ENCODE measurements at places on chromosomes 12 and 14. TPM values are rescaled to one million over a fixed set of nuclear protein-coding genes. Genes with fewer than 3 reads are reported as not detected.

CACNA1C gene
- 6.4 TPM for polyA plus RNA-seq

MYO1H gene
- polyA plus RNA-seq = 1.3 TPM

C12orf60 gene
- 5.2 TPM for polyA plus RNA-seq

CYP27B1 gene
- polyA plus RNA-seq = 0.80 TPM

CDCA3 gene
- 22.7 TPM for polyA plus RNA-seq

RFLNA gene
- polyA plus RNA-seq = 5.6 TPM

SPX gene
- polyA plus RNA-seq = 14.7 TPM

A2M gene
- polyA plus RNA-seq = 265 TPM

SDR9C7 gene
- polyA plus RNA-seq = 0.07 TPM

TAS2R9 gene
- not detected for polyA plus RNA-seq

GOLGA5 gene
- polyA plus RNA-seq = 52.6 TPM

TBX3 gene
- 60.0 TPM for polyA plus RNA-seq

BEGAIN gene
- 1.8 TPM for polyA plus RNA-seq

LETMD1 gene
- polyA plus RNA-seq = 87.8 TPM

ERP27 gene
- 40.5 TPM for polyA plus RNA-seq

KNTC1 gene
- polyA plus RNA-seq = 31.6 TPM

AMIGO2 gene
- 59.3 TPM for polyA plus RNA-seq

TAS2R13 gene
- 0.10 TPM for polyA plus RNA-seq

SLCO1B1 gene
- polyA plus RNA-seq = not detected

SAMD15 gene
- polyA plus RNA-seq = 8.4 TPM

TRPV4 gene
- 12.8 TPM for polyA plus RNA-seq

RAPGEF3 gene
- 49.6 TPM for polyA plus RNA-seq

HOXC6 gene
- polyA plus RNA-seq = 29.3 TPM

NR4A1 gene
- polyA plus RNA-seq = 14.2 TPM

AQP5 gene
- polyA plus RNA-seq = 1.1 TPM

MYRFL gene
- 1.1 TPM for polyA plus RNA-seq

RAB2B gene
- 40.0 TPM for polyA plus RNA-seq

All from right renal cortex interstitium (tissue), 3 donors.